Stimulated activated naive CD4-positive, alpha-beta T cell treated with Interleukin-2 at 50 U/mL for 16 hours (primary cell): ENCODE measurements at places on chromosomes 2 and 18.

DNA sequence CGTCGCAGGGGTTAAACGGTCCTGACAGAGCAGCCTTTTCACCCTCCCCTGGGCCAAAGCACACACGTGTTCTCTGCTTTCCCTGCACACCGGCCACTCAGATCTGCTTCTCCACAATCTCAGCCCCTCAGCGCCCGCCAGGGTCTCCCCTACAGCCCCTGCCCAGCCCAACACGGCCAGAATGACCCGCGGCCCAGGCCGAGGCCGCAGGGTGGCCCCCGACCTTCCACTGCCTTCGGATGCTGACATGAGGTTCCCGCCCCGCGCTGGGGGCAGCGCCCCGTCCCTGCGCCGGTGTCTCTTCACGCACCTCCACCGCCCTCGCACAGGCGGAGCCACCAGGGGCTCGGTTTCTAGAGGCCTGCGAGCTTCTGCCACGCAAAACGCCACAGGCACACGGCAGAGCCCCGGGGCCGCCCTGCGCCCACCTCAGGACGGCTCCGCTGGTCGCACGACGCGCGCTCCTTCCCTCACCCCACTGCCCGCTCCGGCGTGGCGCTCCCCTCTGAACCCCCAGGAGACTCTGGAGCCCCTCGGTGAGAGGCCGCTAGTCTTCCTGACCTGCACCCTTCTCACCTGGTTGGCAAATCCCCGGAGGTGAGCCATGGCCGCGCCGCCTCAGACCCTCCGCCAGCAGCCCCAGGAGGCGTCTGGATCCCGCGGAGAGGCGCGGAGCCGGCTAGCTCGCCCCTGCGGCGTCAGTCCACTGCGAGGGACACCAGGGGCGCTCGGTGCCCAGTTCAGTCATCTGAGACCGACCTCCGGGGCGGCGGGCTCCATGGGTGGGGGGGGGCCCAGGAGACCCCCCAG lies 749 bp downstream of the STK25 start:
- DNase-seq, result peak; percentile 26

DNA sequence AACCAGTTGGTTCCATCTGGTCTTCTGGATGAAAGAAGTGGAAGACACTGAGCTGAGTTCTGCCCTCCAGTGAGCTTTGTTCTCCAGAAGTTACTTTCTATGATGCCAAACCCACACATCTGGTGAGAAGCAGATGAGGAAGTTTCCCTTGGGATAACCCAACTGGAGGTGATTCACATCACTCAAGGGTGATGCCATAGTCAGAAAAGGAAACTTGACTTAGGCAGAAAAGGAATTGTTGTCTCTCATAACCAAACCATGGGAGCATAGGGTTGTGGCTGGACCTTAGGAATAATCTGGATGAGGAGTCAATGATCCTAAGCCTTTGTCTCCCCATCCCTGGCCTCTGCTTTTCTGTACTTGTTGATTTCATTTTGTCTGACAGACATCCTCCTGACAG lies 43.7 kb downstream of the CDC42EP3 start:
- no peak for DNase-seq

DNA sequence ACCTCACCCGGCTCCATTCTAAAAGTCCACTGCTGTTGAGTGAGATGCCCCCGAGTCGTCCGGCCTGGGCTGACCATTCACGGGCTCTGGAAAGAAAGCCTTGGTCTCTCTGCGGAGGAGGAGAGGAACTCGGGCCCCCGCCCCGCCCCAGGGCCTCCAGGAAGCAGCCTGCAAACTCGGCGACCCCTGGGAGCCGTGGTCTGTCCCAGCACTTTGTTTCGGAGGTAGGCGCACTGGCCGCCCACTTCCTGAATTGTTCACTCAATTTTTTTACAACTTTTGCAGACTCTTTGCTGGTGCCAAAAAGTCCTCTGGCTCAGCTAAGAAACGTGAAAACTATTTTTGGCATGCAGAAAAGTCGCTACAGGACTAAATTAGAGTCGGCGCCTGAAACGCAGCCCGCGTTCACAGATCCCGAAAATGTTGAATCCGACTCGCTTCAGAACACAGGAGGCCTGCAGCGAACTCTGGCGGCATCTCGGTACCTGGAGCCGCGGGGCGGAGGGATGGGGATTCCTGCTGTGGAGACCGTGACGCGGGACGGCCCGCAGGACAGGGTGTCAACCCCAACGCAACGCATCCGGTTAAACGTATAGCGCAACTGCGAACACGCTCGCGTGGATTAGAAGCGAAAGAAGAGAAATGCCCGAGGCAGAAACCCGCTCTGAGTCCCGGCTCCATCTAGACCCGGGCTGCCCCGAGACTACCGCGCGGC lies 1.5 kb downstream of the PXDN start:
- DNase-seq, result no peak

DNA sequence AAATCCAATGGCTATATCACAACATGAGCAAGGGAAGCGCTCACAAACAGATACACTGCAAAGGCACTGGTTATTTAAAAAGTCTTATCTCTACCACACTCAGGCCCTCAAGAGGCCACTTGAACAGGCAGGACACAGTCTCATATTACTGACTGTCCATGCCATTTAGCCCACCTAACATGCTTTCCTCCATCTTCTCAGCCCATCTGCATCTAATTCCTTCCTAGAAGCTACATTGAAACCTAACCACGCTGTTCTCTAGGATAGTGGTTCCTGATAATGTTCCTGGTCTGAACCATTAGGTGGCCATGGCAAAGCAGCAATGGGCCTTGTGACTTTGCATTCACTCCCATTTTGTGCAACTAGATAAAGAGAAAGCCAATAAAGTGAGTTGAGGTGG lies 22.5 kb upstream of the NEB start:
- DNase-seq, result no peak

DNA sequence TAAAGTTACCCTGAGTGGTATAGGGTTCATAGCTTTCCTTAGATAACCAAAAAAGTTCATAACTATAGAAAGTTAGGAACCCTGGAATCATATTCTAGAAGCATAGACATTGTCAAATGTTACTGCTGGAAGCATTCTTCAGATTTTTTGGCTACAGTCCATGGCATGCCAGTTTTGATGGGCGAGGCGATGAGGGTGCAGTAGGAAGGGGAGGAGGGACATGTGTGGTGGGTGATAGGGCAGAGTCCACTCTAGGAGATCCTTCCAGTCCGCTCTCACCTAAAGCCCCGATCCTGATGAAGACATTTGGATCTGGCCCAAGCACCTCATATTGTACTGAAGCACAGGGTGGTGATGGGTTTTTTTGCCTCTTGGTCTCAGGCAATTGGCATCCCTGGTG lies 91.8 kb downstream of the HRH4 start:
- DNase-seq, result no peak

DNA sequence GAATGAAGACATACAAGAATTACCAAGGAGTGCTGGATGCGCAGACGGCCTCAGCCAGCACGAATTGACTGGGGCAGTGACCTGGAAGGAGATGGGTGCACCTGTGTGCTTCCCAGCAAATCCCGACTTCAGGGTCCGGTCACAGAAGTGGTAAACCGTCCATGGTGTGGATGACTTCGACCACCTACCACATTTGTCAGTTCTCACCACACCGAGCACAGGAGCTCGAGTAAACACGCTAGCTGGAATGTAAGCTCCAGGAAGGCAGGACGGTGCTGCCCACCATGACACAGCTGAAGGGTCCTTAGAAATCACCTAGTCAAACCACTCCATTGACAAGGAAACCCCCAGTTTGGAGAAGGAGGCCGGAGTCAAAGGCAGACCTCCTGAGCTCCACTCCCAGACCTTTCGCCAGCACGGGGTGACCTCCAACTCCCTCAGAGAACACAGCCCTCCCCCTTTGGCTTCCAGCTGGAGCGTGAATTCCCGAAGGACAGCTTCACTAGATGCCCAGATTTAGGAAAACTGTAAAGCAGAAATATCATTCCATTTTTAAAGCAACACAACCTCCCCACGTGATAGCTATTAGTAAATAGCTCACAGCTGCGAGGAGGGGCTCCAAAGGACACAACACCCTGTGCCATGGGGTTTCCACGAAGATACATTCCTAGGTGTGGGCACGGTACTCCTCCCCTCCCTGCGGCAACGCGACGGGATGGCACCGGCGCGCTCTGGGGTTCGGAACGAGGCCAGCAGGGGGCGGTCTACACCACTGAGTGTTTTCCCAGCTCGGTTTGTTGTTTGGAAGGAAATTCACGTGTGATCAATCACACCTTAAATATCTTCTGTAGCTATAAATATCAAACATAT lies 34.1 kb upstream of the GNAL start:
- DNase-seq, result peak; percentile 10

GRCh38 chr2:70125498-70125898 lies 38.2 kb downstream of the PCBP1 start:
- no peak for DNase-seq
